Mammary epithelial cell (primary cell): ENCODE measurements at places on chromosomes 7 and 10. TPM values are rescaled to one million over a fixed set of nuclear protein-coding genes. Genes with fewer than 3 reads are reported as not detected.

- no peak for DNase-seq
These were observed 233.6 kb downstream of the ANK3 start for GRCh38 chr10:60155943-60156683.

DNA sequence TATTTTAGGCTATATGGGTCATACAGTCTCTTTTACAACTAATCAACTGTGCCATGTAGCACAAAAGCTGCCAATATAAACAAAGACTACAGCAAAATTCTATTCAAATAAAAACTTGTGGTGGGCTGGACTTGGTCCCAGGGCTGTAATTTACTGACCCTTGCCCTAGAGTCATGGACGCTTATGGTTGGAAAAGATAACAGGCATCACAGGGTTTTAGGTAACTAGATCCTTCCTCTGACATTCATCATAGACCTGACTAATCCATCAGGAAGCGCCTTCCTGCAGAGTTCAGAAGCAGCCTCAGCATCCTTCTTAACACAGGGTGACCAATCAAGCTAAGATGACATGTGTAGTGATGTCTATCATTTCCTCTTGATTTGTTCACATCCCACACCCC, 40.2 kb upstream of the GPAM start:
- no peak for DNase-seq

The ABCA13 gene
- total RNA-seq = 2.3 and 3.4 TPM in 2 replicates

- no peak for DNase-seq
These were observed 68.1 kb downstream of the LHPP start for GRCh38 chr10:124529661-124530214.

The HMX2 gene
- not detected in 2 replicates for total RNA-seq

The CPED1 gene
- total RNA-seq = 1.3 and 2.0 TPM in 2 replicates

The INTS15 gene
- 12.5 TPM for total RNA-seq

- peak; percentile 5 for DNase-seq
These were observed 72.7 kb downstream of the PLCE1 start for GRCh38 chr10:94066411-94066810.

GRCh38 chr7:143284591-143285469, at the start of gene TMEM139:
TSS of gene TMEM139 (plus strand) at chr7:143284958. CDS start at chr7:143285958, 1,000 bp downstream.
- DNase-seq = no peak
